Activated CD8-positive, alpha-beta memory T cell treated with anti-CD3 and anti-CD28 coated beads for 4 hours (primary cell): ENCODE measurements at places on chromosomes 1 and 21.

DNA sequence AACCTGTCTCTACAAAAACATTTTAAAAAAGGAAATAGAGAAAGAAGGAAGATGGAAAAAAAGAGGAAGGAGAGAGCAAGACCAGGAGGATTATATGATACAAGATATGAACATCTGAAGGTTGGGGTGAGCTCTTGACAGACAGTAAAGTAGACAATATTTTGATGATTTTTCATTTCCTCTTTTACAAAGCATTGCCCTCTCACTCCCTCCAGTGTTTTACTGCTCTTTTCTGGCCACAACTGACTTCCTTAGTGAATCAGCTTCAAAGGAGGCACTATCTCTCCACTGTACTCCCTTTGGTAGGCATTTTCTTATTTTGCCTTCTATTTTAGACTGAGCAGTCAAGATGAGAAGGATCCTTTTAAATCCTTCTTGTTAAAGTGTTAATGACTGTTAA lies 296.7 kb downstream of the KCTD3 start:
- no peak for DNase-seq

DNA sequence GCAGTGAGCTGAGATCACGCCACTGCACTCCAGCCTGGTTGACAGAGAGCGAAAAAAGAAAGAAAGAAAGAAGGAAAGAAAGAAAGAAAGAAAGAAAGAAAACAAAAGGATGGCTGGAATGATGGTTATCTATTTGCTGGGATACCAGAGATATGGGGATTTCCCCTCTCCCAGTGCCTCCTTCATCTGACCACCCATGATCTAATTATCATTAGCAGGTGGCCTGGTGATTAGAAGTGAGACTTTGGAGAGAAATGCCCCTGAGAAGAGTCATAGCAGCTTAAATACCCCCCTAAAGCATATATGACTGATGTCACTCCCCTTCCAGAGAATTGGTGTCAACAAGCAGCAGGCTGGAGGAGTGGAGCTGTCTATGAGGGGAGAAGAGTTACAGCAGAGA lies 1.3 kb upstream of the NPPB start:
- no peak for DNase-seq

DNA sequence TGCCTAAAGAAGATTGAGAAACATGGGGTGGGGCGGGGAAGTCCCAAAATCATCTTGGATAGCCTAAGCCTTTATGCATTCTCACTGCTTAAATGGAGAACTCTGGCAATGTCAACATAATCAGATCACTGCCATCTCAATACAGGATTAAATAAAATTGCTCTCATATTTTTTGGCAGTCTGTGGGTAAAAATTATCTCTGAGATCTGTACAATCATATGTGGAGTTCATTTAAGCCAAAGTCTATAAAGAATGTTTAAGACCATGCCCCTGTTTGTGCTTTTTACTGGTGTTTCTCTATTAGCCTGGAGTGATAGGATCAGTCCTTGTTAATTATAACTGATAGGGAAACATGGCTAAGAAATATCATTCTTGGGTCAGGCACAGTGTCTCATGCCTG lies 136.3 kb downstream of the GPR52 start:
- no peak for DNase-seq

DNA sequence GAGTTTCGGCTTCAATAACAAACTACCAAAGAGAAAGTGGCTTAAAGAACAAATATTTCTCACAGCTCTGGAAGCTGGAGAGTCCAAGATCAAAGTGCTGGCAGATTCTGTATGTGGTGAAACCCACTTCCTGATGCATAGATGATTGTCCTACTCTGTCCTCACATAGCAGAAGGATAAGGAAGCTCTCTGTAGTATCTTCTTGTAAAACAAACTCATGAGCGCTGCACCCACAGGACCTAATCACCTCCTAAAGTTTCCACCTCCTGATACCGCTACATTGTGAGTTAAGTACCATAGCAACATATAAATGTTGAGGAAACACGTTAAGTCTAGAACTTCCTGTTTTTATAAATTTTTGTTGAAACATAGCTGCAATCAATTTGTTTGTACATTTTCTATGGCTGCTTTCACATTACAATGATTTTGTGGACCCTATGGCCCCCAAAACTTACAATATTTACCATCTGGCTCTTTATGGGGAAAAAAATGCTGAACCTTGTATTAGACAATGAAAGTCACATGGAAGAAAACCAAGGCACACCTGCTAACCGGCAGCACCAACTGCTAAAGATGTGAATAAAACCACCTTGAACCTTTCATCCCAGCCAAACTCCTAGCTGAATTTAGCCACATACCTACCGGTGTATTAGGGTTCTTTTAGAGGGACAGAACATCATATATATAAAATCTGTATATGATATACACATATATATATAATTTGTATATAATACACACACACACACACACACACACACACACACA lies 1423.4 kb downstream of the NCAM2 start:
- DNase-seq = no peak

GRCh38 chr21:42305707-42306147 lies 9.5 kb downstream of the TFF3 start:
- no peak for DNase-seq

GRCh38 chr1:33350611-33351280 lies 29.8 kb upstream of the A3GALT2 start:
- DNase-seq = no peak

- no peak for DNase-seq
Measured at GRCh38 chr1:197619008-197619640, 156.2 kb downstream of the DENND1B start.

DNA sequence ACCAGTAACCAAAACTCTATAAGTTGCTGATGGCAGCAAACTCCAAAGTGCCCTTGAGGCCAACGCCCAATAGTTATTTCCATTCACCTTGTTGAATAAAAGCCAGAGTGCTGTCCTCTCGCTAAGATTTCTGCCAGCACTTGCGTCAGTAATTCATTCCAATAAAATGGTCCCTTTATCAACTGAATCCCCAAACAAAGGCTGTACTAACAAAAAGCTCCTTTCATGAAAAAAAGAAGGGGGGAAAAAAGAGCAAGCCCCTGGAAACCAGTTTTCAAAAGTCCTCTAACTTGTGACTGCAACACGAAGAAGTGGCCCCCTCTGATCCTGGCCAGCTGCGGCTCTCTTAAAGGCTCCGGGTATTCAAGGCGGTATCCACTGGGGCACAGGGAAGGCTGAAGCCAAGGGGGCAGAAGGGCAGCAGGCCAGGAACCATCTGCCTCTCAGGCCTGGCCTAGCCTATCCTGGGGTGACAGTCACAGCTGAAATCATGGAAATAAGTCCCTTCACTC lies 55.8 kb upstream of the ZNF326 start:
- no peak for DNase-seq

- no peak for DNase-seq
Measured at GRCh38 chr1:169443923-169444322, 16.6 kb upstream of the CCDC181 start.

- no peak for DNase-seq
Measured at GRCh38 chr1:59645893-59646292, 168.9 kb upstream of the HOOK1 start.

DNA sequence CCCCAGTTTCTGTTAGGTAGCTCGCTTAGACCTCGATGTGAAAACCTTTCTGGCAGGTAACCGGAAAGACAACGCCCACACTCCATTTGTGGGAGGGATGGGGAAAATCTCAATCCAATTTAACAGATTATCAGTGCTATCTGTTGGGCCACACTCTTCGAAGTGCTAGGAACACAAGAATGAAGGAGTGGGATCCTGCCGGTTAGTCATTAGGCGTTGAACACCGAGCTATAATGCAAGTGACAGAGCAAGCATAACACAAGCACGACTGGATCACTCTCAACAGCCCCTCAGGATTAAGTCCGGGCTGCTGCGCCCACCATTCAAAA lies 531 bp downstream of the SNIP1 start:
- no peak for DNase-seq

- no peak for DNase-seq
Measured at GRCh38 chr1:155166051-155166470, 7.0 kb downstream of the KRTCAP2 start.

DNA sequence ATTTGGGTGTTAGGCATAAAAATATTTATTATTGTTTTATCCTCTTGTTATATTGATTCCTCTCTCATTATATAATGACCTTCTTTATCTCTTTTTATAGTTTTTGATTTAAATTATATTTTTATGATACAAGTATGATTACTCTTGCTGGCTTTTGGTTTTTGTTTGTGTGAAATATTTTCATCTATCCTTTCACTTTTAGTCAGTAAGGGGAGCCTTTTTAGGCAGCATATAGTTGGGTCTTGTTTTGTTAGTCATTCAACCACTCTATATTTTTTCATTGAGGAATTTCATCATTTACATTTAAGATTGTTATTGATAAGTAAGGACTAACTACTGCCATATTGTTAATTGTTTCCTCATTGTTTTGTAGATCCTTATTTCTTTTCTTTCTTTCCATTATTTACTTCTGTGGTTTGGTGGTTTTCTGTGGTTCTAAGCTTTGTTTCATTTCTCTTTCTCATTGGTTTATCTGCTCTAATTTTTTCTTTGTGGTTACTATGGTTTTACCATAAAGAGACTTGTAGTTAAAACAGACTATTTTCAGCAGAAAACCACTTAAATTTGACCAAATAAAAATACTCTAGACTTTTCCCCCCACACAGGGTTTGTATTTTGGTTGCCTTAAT lies 593.1 kb downstream of the NUF2 start:
- DNase-seq = no peak

- no peak for DNase-seq
Measured at GRCh38 chr21:42350318-42350910, 380 bp downstream of the TFF2 start.

DNA sequence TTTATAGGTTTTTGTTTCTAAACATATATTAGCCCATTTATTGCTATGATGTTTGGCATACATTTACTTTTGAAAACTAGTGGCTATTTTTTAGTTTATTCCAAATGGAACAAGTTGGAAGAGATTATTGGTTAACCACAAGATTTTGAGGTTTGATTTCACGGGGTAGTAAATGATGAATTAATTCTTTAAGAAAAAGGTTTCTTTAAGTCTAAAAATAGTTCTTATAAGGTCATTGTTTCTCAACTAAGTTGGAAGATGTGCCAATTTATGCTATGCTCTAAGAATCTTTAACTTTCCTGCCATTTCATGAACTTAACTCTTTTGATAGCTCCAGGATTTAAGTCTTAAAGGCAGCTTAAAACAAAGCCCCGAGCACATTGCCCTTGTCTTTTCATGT lies 183.8 kb downstream of the LMO4 start:
- DNase-seq = no peak

GRCh38 chr21:32712043-32712442 lies 15.8 kb downstream of the SYNJ1 start:
- no peak for DNase-seq

DNA sequence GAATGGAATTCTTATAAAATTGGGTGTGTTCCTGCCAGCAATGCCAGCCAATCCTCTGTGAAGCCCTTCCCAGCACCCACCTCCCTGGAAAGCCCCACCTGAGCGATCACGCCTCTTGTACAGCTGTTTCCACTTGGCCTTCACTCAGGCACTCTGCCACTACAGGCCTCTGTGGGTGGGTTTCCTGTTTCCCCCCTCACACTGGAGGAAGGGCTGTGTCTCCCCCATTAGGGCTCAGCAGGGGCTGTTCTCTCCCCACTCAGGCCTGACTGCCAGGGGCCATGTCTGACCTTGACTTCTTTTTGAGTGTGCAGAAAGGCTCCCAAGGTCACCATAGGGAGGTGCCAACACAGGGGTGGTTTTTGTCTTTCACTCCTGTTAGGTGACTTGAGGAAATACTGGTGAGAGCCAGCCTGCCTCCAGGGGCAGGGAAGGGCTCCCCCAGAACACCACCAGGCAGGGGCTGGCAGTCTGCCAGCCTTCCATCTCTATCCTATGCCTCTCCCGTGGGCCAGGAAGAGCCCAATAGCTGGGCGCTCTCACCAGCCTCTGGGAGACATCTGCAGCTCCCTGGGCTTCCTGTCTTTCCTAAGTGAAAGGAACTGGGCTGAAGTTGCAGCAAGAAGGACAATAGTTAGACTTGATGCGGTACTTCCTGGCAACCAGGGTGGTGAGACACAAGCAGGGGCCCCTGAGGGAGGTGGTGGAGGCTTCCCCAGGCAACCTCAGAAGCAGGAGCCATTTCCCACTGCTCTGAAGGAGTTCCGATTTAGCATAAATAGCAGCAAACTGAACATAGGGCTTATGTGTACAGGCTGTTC lies 49.1 kb downstream of the ELK4 start:
- DNase-seq = no peak

DNA sequence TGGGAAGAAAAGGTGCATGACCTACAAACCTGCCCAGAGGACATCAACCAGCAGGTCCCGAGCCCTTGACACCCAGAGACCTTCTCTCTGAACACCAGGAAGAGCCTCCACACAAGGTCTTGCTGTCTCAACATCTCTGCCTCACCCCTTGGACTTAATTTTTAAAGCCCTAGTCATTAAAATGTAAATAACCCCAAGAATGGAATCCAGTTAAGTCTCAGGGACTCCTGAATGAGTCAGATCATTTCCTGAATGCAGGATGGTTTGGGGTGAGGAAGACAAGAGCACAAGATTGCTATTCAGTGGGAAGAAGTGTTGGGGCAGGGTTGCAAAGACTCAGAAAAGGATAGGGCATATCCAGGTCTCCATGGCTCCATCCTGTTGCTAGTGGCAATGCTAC lies 17.8 kb upstream of the GRIK3 start:
- DNase-seq = no peak

- DNase-seq = no peak
Measured at GRCh38 chr1:25137106-25137505, 95.2 kb downstream of the SYF2 start.

- DNase-seq = no peak
Measured at GRCh38 chr1:61299463-61299862, 217.1 kb downstream of the NFIA start.

DNA sequence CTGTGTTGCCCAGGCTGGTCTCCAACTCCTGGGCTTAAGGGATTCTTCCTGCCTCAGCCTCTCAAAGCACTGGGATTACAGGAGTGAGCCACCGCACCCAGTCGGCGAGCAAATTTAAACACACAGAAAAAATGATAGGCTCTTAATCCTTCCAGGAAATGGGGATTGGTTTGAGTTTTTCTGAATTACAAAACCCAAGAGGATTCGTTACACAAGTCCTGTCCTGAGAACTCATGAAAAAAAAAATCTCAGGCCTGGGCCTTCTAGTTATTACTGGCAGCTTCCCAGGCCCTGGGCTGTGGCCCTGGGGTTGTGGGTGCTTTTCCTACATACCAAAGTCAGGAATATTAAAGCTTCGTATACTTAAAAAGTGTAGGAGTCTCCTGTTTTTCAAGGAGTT lies 6.3 kb upstream of the IFNGR2 start:
- DNase-seq = no peak

- DNase-seq = no peak
Measured at GRCh38 chr21:35342440-35342839, 293.3 kb upstream of the RUNX1 start.

DNA sequence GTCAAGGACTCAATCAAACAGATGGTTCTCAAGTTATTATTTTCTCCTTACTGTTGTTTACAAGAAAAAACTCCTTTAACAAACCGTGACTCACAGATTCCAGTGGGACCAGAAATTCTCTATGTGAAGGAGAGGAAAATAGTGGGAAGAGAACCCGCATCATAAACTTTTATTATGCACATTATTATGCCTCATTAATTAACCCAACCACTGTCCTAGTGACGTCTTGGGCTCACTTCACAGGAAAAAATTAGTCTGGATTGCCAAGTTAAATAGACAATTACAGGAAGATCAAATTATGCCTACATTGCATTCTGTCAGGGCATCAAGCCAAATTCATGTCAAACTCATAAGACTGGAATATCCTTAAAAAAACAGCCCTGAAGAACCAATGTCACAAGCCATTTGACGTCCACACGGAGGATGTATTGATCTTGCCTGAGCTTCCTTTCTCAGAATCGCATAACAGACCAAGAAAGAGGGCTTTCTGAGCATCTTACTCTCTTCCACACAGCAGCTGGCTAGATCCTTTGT lies 347.8 kb downstream of the DUSP10 start:
- no peak for DNase-seq

- DNase-seq = no peak
Measured at GRCh38 chr1:44777969-44778635, 2.8 kb downstream of the RPS8 start.
